GM04503 (cell line): ENCODE measurements at places on chromosomes 3 and 15.

DNA sequence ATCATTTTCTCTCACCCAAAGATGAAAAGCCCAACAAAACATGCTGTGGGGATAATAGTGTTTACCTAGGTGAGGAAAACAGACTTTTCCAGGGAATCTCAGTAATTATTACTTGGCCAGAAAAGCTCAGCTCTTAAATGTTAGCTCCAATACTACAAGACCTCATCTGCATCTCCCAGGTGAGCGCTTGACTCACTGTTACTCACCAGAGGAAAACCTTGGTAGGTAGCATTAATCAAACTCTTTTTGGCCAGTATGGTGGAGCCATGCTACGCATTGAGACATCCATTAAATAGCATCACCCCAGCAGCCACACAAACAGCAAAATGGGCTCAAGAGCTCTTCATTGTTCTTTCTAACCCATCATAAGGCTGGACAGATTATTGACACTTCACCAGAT lies 99.0 kb downstream of the TIGIT start:
- DNase-seq, result no peak

GRCh38 chr3:7798276-7798675 lies 703.3 kb upstream of the LMCD1 start:
- no peak for DNase-seq

- DNase-seq, result no peak
These were observed 106.2 kb downstream of the ST8SIA2 start for GRCh38 chr15:92499731-92500530.

DNA sequence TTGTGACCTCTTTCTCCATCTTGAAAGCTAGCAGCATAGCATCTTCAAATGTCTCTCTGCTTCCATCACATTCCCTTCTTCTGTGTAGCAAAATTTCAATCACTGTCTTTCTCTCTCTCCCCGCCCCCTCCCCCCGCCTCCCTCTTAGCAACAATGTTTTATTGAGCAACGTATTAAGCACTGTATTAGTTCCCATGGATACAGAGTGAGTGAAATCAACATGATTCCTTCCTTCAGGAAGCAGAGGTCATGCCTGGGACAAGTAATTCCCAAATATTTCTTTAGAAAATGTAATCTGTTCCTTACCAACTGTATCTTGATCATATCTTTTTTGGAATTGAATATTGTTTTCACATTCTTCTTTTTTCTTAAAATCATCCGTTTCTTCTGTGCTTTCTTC lies 373.7 kb upstream of the NECTIN3 start:
- DNase-seq, result peak; percentile 11

DNA sequence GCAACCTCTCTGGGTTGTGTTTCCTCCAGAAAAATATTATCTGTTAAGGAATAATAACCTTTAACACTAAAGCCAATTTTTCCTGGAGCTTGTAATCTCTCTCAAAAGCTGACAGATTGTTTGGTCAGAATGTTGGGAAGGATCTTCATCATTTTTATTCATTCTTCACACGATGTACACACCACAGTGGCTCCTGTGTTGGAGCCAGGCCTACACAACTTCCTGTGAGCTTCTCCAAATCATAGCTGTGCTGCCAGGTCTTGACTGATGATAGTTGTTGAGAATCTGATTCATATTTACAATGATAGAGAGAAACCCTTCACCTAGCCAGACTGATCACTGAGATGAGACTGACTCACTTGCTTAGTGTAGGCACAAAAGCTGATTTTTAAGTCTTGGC lies 151.0 kb upstream of the ROBO2 start:
- DNase-seq, result no peak

DNA sequence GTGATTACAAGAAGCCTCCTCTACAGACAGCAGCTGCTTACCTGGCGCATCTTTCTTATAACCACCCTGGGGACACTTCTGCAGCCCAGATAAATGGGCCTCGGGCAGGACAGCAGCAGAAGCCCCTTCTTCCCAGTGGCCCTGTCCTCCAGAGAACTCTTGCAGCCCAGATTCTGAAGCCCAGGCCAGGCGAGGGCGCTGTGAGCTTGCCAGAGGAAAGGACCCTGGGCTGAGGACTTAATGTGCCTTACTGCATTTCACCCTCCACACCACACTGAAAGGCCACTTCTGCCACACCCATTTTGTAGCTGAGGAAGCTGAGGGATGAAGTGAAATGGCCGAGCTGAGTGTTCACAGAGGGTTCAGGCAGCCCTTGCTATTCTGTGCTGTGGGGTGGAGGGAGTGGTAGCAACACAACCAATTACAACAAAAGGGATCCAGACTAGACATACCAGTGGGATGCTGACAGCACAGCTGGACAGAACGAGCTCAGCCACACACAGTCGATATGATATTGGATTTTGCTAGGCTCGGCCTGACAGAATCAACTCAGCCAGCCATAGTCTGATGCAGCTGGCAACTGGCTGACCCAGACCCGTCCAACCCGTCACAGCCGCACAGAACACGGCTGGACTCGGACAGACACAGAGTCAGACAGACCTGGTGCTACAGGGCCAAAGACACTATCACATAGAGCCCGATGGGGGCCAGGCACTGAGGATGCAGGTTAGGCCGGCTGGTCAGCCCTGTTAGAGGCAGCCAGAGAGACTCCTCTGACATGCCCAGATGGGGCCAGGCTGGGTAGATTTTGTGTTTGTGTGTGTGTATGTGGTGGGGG lies 7.3 kb downstream of the ACOX2 start:
- no peak for DNase-seq

DNA sequence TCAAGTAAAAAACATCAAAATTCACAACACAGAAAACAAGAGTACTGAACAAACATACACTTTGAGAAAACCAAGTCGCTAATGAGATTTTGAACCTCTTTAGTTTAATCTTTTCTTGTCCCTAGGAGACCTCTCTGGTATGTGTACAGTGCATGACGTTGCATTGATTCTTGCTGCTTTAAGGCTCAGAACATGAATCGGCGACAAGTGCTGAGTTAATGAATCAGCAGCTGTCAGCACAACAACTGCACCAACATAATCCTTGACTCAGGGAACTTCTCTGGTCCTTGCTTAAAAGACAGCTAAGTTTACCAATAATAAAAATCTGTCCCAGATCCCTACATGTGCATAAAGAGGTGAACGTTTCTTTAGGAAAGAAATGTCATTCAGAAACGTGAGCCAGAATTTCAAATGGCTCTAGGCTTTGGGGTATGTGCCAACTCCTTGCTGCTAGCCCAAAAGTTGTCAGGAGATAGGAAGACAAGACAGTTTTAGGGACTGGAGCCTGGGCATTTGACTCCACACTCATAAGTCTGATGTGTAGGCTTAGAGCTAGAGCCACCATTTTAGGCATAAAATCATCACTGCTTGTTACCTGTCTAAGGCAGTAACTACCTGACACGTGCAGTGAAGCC lies 86.9 kb downstream of the IL5RA start:
- no peak for DNase-seq

DNA sequence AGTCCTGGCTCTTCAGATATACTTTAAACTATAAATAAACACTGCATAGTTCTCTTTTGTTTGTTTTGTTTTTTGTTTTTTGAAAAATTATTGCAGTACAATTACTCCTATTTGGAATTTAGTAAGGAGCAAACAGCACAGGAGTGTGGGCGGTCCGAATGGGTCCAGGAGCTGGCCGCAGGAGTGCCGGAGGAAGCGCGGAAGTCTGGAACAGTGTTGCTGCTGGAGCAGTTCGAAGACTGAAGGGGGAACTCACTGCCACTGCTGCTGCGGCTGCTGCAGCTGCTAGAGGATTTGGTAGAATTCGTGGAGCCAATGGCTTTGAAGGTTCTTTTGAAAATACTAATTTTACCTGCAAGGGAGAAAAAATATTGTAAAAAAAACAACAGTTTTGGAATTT lies 329.9 kb downstream of the ZNF385D start:
- DNase-seq, result no peak

- DNase-seq, result no peak
These were observed 49.5 kb upstream of the FHIT start for GRCh38 chr3:61300786-61301185.

DNA sequence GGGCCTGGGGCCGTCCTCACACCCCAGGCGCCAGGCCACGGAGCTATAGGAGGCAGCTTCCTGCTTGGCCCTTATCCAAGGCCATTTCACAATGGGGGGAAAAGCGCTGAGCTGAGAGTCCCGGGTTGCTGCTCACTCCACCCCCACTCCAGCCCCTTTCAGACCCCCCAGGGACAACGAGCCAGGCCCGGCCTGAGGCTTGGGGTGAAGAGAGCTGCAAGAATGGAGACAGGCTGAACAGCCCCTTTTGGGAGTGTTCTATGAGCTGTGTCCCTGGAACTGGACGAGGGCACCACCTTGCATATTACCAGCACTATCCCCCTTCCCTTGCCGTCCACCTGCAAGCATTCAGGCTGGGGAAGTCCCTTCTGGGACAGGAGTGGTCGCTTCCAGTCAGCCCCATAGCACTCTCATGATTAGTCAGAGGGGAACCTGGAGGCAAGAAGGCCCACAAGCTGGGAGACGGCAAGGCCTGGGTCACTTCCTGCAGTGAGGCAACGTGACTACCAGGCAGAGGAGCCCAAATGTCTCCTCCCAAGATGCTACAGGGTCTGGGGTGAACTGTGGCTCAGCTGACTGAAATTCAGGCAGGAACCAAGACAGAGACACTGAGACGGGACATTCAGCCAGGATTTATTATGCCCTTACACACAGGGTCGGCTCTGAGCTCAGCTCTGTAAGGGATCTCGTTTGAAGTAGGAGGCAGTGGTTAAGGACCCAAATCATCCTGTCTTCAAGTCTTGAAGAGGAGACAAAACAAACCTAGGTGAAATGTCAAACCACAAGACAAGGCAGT lies 8.6 kb upstream of the SRP14 start:
- peak; percentile 18 for DNase-seq

DNA sequence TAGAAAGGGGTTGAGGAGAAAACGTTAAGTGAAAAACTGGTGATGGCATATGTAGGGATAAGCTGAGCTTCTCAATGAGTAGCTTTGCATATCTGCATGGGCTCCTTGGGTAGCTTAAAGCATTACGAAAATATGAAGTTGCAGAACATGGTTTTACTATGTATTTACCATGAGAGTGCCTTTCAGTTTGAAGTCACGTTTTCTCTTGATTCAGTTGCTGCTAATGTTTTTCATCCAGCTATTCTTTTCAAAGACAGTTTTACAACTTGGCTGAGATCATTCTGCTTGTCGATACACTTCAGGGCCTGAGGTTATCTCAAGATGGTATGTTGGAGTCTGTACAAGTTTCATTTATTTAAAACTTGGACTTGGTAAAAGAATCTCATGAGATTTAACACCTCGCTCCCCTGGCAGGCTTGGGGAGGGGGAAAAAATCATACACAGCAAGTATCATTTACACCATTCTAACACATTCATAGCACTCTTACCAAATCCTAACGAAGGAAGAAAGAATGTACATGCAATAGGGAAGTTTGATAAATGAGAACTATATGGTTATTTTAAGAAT lies 103.3 kb upstream of the CMC1 start:
- no peak for DNase-seq

DNA sequence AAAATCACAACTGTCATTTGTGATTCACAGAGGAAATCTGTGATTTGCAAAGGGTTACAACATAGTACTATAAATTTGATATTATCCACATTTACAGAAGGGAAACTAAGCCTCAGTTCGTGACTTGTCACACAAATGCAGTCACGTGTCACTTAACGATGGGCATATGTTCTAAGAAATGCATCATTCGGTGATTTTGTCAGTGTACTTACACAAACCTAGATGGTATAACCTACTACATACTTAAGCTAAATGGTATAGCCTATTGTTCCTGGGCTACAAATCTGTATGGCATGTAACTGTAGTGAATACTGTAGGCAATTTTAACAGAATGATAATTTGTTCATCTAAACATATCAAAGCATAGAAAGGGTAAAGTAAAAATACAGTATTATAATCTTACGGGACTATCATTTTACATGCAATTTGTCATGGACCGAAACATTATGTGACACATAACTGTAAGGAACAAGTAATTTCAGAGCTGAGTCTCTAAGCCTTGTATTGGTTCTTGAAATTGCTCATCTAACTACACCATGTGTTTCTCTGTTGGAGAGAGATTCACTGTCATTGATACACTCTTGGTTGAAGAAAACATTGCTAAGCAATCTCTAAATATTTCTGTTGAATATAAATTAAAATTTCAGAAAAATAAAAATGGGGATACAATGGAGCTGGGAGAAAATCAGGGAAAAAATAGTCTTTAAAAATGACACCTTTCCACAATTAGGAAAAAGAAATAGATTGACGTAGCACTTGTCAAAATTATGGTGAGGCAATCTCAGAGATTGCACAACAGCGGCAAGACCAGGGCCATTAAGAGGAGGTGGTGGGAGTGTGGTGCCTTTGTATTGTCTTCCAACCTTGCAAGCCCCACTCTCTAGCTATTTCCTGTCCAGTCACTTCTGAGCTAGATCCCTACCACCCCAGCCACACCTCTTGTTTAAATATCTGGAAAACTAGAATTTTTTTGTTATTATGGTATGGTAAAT lies 645.8 kb upstream of the TBL1XR1 start:
- no peak for DNase-seq

DNA sequence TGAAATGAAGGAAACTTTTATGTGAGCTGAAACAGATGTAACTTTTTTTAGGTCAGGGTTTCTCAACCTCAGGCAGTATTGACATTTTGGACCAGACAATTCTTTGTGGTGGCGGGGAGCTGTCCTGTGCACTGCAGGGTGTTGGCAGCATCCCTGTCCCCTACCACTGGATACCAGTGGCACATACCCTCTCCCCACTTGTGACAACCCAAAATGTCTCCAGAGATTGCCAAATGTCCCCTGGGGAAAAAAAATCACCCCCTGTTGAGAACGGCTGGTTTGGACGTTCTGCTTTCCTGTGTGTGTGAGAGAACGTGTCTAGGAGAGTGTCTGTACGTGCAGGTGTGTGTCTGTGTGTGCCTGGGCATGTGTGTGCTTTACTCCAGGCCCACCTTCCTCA lies 30.7 kb upstream of the GRIP2 start:
- DNase-seq, result no peak

DNA sequence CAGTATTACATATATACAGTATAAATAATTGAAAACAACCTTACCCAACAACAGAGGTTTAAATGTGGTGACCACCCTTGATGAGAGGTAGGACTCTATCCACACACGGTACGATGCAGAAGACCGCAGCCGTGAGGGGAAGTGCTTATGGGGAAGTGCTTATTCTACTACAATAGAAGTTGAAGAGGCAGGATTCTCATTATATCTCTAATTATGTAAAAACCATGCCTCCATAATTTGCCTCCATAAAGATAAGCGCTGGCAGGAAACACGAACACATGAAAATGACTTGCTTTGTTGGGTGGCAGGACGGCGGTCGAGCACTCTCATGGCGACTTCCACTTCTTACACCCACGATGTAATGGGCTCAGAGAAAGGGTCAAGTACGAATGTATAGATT lies 7.2 kb upstream of the MUC13 start:
- no peak for DNase-seq
